ENCODE measurements at places on chromosomes 6 and 20.

- no peak for DNase-seq
These were observed 42.6 kb downstream of the OSTM1 start for GRCh38 chr6:108031968-108032367.

DNA sequence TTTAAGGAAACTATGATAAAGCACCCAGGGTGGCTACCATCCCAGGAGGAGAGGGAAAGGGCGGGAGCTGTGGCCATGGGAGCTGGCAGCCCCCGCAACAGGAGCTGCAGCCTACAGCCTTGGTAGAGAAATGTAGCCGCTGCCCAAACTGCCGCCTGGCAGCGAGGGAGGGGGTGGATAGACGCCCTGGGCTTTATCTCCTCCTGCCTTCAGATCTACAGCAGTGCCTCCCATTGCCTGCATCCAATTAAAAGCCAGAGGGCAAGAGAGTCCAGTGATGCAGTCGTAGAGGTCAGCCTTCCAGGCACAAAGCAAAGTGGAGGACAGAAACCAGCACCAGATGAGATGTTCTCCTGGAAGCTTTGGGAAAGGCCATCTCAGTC, 35.0 kb upstream of the ZFAND3 start:
- DNase-seq = no peak

GRCh38 chr6:156028335-156029131, 572.9 kb upstream of the NOX3 start:
- DNase-seq = no peak

GRCh38 chr20:54108817-54109216, 38.4 kb upstream of the BCAS1 start:
- DNase-seq = no peak

- DNase-seq = no peak
These were observed 133.7 kb downstream of the CDH4 start for GRCh38 chr20:61385731-61386130.

DNA sequence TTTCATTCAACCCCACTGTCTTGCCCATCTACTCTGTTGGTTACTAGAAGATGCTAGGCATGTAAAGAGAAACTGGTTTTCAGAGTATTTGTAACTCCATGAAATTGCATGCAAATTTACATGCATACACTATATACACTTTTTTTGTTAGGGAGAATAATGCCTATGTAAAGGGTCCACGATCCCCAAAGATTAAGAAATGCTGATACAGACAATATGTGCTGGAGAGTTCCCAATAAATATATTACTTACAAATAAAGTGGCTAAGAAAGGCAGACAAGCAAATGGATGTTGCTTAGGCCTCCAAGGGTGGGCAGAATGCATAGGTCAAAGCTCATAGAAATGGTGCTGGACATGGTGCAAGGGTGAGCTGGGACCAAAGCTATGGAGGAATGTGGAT, 109.6 kb upstream of the NHSL1 start:
- DNase-seq = no peak

Data from AG04450 (cell line).